ENCODE measurements at places on chromosomes 11 and 22. TPM values are rescaled to one million over a fixed set of nuclear protein-coding genes. Genes with fewer than 3 reads are reported as not detected.

DNA sequence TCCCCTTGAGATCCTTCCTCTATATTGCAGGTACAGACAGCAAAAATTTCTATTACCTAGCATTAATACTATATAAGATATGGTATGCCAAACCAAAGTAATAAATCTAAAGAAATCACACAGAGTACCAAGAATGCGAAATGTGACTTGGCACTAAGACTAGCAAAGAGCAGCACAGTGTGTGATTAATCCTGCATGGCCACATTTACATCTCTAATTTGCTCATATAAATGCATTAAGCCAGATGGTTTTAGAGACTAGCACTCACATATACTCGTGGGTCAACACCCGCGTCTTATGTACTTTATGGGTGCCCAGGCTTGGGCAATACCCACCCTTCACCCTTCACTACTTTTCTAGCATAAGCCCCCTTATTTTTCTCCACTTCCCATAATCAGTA, 213.2 kb downstream of the TTC28 start:
- no peak for DNase-seq

DNA sequence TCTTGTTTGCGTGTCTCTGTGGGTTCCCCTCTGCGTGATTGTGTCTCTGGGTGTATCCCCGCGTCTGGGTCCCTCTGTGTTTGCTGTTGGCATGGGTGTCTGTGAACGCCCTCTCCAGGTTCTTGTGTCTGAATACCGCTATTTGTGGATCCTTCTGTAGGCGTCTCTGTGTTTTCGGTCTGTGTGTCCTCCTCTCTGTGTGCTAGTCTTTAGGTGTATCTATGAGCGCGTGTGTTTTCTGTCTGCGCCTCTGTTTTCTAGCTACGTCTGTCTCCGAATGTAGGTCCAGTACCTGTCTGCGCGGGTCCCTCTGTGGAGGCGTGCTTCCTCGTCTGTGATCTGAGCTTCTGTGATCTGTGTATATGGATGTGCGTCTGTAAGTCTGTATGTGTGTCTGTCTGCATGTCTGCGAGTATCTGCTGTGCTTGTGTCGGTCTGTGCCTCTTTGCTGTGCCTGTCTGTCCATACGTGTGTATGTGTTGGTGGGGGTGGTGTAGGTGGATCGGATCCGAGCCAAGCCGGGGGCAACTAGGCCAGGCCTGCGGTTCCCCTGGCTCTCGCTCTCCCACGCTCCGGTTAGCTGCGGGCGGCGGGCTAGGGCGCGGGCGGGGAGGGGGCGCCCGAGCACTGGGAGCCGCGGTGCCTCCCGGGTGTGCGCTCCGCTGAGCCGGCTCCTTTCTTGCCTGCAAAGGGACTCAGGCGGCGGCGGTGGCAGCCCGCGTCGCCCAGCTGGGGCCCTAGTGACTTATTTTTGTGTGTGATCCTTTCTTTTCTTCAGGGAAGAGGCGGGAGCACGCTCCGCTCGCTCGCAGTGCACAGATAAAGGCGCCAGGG, 105.3 kb upstream of the E2F8 start:
- no peak for DNase-seq

DNA sequence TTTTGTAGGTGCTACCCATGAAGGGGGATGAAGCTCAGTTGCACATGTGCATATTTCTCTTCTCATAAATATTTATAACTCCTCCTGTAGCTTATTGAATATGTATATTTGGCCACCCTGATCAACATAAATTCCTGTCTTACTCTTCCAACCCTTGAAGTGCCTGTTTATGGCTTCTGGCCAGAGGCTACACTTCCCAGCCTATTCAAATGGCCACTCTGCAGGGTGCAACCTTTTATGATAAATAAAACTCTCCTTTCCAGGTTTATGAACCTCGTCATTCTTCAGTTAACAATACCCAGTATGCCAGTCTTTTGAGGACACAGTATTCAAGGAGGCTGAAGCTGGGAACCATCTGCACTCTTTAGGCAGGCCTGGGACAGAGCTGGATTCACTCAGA, 2.6 kb upstream of the RTL6 start:
- DNase-seq = no peak

DNA sequence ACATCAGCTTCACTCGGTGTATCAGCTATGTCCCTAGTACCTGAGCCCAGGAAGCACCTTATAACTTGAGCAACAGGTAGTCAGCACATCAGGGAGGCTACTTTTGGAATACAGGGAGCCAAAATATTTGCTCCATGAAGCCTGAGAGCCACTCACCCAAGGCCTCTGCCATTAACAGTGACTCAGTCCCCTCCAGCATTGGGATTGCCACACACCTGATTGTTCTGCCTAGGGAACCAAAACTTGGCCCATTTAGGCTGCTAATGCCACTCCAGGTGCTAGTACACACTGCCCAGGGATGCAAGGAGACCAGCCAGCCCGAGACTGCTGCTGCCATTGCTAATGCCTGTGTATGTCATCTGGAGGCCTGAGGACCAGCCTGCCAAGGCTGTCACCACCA, 773.6 kb upstream of the TENM4 start:
- DNase-seq = no peak

YPEL1 gene
- 21.5 TPM for polyA plus RNA-seq

YAP1 gene
- 64.0 TPM for polyA plus RNA-seq

EXT2 gene
- polyA plus RNA-seq = not detected

LRRC56 gene
- 5.9 TPM for polyA plus RNA-seq
